ENCODE measurements at places on chromosomes 6 and 20.

DNA sequence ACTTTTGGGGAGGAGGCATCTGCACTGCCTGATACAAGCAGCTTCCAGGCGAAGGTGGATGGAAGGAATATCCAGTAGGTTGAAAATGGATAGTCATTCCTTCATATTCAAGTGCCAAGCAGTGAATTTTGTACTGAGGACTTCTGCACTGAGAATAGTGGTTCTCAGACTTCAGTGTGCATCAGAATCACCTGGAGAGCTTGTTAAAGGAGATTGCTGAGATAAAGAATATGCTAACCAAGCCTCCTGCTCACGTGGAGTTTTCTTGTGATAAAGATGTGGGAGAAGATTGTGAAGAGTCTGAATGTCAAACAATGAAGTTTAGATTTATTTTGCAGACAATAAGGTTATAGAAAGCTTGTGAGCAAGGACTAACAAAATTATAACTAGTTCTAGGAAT is 97.8 kb downstream of the HFE start:
- no peak for DNase-seq

- DNase-seq, result no peak
These were observed 297.4 kb downstream of the QKI start for GRCh38 chr6:163711615-163712565.

DNA sequence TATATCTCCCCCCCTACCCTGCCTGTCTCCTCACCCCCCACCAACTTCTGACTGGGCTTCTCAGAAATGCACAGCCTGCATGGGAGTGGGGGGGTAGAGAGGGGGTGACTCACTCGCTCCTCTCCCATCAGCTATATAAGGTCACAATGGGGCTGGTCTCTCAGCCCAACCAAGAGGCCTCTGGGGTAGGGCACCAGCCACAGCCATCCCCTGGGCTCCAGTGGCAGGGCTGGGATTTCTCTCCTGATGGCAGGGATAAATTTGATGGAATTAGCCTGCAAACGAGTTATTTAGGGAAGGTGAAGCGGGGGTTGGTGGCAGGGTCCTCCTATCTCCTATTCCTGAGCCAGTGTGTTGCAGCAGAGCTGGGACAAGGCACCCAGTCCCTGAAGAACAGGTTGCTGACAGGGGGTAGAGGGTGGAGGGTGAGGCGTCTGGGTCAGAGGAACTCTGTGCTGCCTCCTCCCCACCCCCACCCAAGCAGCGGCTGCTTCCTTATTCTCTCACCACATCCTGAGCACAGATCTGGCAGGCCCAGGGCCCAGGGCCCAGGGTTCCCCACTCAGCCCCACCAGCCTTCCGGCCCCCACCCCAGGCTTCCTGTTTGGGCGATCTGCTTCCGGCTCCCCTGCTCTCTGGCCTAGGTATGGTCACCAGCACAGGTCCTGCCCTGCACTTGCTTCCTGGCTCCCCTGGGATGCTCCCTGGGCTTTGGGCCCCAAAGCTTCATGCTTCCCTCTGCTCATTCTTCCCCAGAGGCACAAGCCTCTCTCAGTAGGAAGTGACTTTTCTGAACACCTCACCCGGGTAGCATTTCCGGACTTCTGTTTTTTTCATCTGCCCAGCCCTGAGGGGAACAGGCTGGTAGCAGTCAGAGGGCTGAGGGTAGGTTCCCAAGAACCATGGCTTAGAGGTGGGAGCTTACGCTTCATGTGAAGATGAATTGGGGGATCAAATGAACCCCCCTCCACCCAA is 4.0 kb downstream of the PPP1R18 start:
- peak; percentile 60 for DNase-seq

DNA sequence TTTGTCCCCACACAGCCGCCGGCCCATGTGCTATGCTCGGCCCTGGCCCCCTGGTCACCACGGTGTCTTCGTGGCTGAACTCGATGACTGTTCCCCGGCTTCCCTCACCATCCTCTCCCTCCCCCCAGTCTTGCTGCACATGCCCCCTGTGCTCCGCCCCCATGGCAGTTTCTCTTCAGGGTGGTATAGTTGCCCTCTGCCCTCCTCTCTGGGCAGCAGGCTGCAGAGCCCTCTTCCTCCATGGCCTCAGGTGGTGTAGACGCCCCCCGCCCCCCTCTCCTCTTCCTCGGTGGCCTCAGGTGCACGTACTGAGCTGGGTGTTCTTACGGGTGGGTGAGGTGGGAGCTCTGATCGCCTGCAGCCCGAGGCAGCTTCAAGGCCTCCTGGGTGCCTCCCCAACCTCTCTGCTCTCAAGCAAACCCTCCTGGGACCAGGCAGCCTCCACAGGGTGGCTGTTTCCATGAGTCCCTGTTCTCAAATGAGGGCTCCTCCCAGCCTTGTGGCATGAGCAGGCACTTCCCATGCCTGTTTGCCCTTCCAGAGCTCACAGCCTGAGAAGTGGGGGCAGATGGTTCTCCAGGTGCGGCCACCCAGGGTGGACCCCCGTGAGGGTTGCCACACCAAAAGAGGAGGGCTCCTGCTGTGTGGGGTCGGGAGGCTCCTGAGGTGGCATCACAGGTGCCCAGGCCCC is 24.8 kb downstream of the COL20A1 start:
- no peak for DNase-seq

- no peak for DNase-seq
These were observed 210.4 kb upstream of the PHACTR1 start for GRCh38 chr6:12506159-12506558.

GRCh38 chr6:4822476-4822875 is 46.3 kb downstream of the CDYL start:
- no peak for DNase-seq

DNA sequence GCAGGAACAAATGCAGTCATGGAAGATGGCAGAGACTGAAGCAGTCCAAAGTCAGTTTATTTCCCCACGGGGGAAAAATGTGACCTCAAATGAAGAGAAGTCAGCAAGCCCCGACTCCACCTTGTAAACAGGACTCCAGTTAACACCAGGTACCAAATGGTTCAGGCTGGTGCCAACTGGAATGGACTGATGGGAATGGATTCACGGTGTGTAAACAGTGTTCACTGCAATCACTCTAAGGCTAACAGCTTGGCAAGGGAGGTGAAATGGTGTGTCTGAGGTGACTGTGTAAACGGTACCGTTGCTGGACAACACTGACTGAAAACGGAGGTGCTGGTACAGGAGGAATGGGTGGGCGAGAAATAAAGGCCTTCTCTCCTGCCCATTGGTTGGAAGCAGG is 12.0 kb downstream of the PLAGL2 start:
- DNase-seq, result no peak

- no peak for DNase-seq
These were observed 49.3 kb upstream of the L3MBTL3 start for GRCh38 chr6:129969064-129969463.

- DNase-seq, result no peak
These were observed 493.3 kb downstream of the ADGRB3 start for GRCh38 chr6:69128411-69128810.

GRCh38 chr6:25628471-25629197 is 23.4 kb upstream of the SCGN start:
- no peak for DNase-seq

DNA sequence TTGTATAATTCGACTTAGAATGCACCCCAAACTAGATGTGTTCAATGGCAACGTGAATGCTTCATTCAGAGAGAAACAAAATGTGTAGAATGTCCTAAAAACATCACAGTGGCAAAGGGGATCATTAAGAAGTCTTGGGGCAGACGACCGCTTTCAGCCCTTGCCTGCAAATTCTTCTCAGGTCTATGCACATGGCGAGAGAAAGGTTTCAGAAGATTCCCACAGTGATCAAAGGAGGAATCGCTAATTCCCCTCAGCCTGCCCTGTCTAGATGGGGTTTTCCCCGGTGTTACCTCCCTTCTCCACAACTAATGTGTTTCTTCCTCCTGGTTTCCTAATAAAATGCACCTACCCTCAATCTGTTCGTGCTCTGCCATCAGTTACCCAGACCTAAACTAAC is 13.3 kb upstream of the NHSL1 start:
- no peak for DNase-seq

GRCh38 chr6:63410435-63411426 is 90.9 kb upstream of the LGSN start:
- DNase-seq, result no peak

DNA sequence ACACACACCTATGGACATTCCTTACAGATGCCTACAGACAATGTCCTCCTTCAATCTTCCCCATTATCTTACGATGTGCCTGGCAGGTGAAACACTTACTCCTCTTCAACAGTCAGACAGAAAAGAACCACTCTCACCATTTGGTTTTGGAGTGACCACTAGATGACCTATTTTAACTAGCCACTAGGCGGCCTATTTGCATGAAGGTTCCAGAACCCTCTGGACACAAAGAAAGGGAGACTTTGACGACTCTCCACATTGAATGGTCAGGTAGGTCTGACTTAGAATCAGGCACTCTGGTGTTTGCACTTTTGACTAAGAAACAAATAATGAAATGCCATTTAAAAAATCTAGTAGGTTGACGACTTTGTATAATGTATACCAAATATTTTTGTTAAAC is 42.0 kb downstream of the PNLDC1 start:
- no peak for DNase-seq

- DNase-seq, result no peak
These were observed 14.5 kb downstream of the HMGN4 start for GRCh38 chr6:26552640-26553188.

DNA sequence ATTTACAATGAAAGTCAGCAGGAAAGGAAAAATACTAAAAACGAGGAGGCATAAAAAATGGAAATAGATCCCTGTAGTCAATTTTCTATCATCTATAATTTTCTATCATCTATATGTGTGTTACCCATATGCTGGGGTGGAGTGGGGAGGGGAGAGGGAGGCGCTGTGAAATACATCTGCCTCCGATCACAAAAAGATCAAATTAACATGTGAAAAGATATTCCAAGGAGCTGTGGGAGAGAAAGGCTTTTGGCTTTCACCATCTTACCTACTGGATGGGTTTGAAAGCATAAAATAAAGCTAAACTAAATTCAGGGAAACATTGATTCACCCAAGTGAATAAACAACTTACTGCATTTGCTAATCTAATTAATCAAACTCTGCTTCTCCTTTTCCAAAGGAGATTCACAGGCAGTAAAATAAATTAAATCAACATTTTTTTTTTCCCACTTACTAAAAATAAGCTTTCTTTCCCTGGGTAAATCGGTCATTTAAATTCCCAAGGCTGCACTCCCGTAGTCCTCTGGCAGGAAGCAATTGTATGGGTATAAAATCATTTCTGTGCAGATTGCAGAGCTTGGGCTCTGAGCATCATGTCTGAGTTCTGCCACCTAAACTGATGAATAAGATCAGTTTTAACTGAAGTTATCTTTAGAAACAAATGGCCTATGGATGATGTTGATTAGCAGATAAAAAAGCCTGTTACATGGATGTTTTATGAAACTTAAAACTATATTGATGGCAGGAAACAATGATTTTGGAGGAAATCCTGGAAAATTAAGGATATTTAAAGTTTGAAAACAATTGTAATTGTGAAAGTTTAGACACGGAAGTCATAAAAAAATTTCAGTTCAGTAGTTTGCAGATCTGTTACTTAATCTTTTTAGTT is 147.9 kb downstream of the SOX4 start:
- no peak for DNase-seq

- no peak for DNase-seq
These were observed 170.7 kb upstream of the MLN start for GRCh38 chr6:33974471-33974870.

DNA sequence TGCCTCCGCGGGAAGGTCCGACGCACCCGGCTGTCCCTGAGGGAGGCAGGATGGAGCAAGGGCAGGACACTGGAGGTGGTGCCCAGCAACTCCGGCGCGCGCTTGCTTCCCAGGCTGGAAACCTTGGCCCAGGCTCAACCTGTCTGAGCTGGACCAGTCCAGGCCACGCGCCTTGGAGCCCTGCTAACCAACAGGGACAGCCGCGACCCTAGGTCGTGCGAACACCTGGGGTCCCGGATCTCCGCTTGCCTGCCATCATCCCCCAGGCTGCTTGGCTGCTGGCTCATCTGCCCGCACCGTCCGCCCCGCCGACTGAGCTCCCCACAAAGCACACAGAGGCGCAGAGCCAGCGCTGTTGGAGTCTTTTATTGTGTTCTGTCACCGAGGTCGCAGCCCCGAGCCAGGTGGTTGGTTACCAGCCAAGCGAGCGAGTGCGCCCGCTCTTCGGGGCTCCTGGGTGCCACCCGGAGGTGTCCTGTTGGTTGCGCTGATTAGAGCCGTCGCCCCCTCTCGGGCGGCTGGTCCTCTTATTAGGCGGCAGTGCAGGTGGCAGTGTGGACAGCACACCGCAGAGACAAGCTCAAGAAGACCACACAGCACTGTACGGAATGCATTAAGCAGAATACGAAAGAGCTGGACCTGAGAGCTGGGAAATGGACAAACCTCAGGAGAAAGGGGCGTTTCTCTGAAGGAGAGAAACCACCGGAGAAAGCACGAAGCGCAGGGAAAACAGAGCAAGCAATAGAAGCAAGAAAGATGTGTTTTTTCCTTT is 3.8 kb downstream of the COL12A1 start:
- DNase-seq, result no peak

- DNase-seq, result no peak
These were observed 125.4 kb downstream of the HIVEP1 start for GRCh38 chr6:12137480-12137879.

- no peak for DNase-seq
These were observed 27.2 kb downstream of the FYN start for GRCh38 chr6:111846066-111846465.

GRCh38 chr6:14130435-14131075 is 13.0 kb downstream of the CD83 start:
- no peak for DNase-seq

- DNase-seq, result no peak
These were observed 119.0 kb upstream of the LRFN2 start for GRCh38 chr6:40706178-40706577.

DNA sequence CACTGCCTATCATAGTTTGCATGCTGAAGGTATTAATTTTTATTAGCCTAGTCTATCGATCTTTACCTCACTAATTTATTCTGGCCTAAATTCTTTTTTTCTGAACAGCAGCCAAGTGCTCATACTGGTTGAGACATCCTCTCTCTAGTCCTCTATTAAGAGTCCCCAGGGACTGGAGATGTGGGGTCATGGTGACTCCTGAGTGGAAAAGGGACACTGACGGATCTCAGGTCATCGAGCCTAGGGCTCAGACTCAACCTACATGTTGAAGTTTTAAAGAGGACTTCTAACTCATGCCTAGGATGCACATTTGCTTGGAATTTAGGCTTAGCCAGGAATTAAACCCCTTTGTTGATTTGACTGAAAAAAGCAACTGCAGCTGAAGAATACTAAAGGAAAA is 378.1 kb downstream of the BTBD9 start:
- DNase-seq, result no peak

DNA sequence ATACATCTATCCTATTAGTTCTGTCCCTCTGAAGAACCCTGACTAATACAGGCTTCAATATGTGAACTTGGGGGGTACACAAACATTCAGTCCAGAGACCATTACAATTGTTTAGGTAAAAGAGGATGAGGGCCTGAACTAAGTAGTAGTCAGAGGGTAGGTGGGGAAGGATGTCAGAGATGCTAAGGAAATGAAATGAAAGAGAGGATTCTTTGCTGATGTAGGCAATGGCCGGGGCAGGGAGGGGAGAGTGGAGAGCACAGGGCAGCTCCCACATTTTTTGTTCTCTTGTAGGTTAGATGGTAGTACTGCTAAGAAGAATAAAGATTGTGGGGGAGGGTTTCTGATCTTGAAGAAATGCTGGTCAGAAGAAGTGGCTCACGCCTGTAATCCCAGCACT is 60.8 kb downstream of the SOX4 start:
- no peak for DNase-seq

- no peak for DNase-seq
These were observed 116.7 kb upstream of the NRSN1 start for GRCh38 chr6:24009319-24009718.

All from omental fat pad (tissue), 4 donors.